ENCODE measurements at places on chromosomes 7 and 10. TPM values are rescaled to one million over a fixed set of nuclear protein-coding genes. Genes with fewer than 3 reads are reported as not detected.
A peak's percentile ranks its signal among the peaks of the same experiment; 100 is the strongest.

DNA sequence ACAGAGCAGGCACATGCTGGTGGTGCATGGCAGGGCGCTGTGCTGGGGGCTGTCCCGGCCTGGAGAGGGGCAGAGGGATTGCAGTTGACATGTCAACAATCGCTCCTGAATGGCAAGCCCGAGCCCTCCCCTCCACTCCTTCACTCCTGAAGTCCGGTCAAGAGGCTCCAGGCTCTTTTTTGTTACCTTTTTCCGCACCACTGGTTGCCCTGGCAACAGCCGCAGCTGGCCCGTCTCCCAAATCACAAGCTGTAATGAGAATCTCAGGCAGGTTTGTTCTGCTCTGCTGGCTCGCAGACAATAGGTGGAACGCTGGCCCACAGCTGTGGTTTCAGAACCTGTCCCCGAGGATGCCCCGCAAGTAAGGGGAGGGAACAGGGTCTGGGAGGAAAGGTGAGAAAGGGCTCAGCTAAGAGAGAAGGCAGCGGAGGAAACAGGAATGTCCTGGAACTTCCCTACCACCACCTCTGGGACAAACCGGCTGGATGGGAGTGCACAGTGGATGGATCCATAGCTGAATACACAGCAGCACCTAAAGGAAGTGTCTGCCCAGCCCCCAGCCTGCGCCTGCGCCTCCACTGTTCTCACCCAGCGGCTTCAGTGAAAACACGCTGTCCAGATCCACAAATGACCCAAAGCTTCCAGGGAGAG lies 58.9 kb downstream of the CALML3 start:
- peak; percentile 73 for DNase-seq
- no peak overlapping the region for H3K27ac ChIP-seq
- H3K4me3 ChIP-seq, result no peak overlapping the region

- no peaks in the 10 kb centered on the region for H3K4me1 ChIP-seq
- no peaks in the 10 kb centered on the region for H3K36me3 ChIP-seq
- H3K4me3 ChIP-seq, result no peak overlapping the region
- H3K27ac ChIP-seq, result no peak overlapping the region
- no peak for DNase-seq
Observed at GRCh38 chr7:156487811-156488533, 152.6 kb upstream of the RNF32 start.

DNA sequence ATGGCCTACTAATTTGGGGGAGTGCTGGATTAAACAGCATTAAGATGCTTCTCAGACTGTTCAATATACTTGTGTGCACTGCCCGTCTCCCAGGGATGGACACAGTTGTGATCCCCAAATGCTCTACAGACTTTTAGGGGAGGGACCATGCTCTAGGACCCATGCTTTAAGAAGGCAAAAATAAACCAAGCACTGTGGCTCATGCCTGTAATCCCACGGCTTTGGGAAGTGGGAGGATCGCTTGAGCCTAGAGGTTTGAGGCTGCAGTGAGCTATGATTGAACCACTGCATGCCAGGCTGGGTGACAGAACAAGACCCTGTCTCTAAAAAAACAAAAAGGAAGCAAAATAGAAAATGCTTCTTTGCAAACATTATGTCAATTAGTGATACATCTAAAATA lies 102.6 kb downstream of the VOPP1 start:
- peaks cover 21% of the 10 kb centered on the region for H3K36me3 ChIP-seq
- no peak overlapping the region for H3K4me3 ChIP-seq
- DNase-seq, result no peak
- H3K27me3 ChIP-seq, result no peaks in the 10 kb centered on the region
- no peak overlapping the region for H3K27ac ChIP-seq

- H3K4me3 ChIP-seq, result no peak overlapping the region
- no peaks in the 10 kb centered on the region for H3K36me3 ChIP-seq
- DNase-seq, result no peak
- no peak overlapping the region for H3K27ac ChIP-seq
Observed at GRCh38 chr10:64011912-64012714, 490.9 kb downstream of the REEP3 start.

GRCh38 chr7:901388-902154 lies 25.2 kb downstream of the GET4 start:
- peaks cover 2% of the 10 kb centered on the region for H3K36me3 ChIP-seq
- peaks cover 4% of the 10 kb centered on the region for H3K4me1 ChIP-seq
- no peak for DNase-seq
- peaks cover 4% of the 10 kb centered on the region for H3K27me3 ChIP-seq
- no peak overlapping the region for H3K4me3 ChIP-seq

- DNase-seq, result no peak
Observed at GRCh38 chr7:51274955-51275354, 41.7 kb downstream of the COBL start.

- H3K36me3 ChIP-seq, result no peaks in the 10 kb centered on the region
- peaks cover 4% of the 10 kb centered on the region for H3K4me1 ChIP-seq
- H3K27ac ChIP-seq, result no peak overlapping the region
- DNase-seq, result no peak
- no peak overlapping the region for H3K4me3 ChIP-seq
Observed at GRCh38 chr7:11623093-11623678, 208.8 kb downstream of the THSD7A start.

GRCh38 chr10:91006001-91006751 lies 85.3 kb upstream of the ANKRD1 start:
- H3K36me3 ChIP-seq, result no peaks in the 10 kb centered on the region
- DNase-seq, result no peak
- no peaks in the 10 kb centered on the region for H3K27me3 ChIP-seq

GRCh38 chr10:87860156-87860795 lies 3.1 kb downstream of the KLLN start:
- peaks cover 1% of the 10 kb centered on the region for H3K36me3 ChIP-seq
- H3K27me3 ChIP-seq, result no peaks in the 10 kb centered on the region
- H3K4me3 ChIP-seq, result no peak overlapping the region
- DNase-seq, result no peak

DNA sequence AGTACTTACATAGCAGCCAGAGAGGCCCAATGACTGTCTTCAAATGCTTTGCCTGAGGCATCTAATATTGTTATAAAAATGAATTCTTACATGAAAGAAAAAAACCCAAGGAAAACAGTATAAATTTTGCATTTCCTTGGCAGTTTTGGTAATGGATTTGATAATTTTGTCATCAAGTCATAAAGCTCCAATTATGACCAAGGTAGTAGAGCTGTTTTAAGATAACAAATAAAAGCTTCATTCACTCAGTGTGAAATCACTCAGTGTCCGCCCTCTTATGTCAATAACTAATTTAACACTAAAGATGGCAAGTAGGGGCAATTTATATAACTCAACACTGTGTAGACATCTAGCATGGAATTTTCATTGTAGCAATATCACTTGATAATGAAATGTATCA lies 193.9 kb downstream of the ANKRD7 start:
- no peaks in the 10 kb centered on the region for H3K4me1 ChIP-seq
- H3K27ac ChIP-seq, result no peak overlapping the region
- H3K4me3 ChIP-seq, result no peak overlapping the region

DNA sequence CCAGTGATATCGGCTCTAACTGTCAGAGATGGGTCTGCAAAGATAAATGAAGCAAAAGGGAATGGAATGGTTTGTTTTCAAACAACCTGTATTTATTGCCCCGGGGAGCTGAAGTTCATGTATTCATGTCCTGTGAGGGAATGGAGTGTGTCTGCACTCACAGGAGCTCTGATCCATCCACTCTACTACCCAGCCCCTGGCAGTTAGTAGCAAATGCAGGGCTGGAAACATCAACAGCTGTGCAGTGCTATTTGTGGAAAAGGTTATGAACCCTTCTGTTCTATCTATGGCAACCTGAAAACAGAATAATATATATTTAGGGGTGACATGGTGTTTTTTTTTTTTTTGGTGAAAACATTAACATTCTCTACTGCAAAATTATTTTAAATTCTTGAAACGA lies 9.8 kb downstream of the AGR2 start:
- no peaks in the 10 kb centered on the region for H3K36me3 ChIP-seq
- DNase-seq, result no peak
- H3K4me3 ChIP-seq, result no peak overlapping the region
- H3K4me1 ChIP-seq, result peaks cover 7% of the 10 kb centered on the region
- no peak overlapping the region for H3K27ac ChIP-seq
- H3K27me3 ChIP-seq, result no peaks in the 10 kb centered on the region

GRCh38 chr7:3243680-3244079 lies 57.4 kb upstream of the SDK1 start:
- no peak overlapping the region for H3K4me3 ChIP-seq
- peaks cover 3% of the 10 kb centered on the region for H3K36me3 ChIP-seq
- H3K27me3 ChIP-seq, result no peaks in the 10 kb centered on the region

- peaks cover 26% of the 10 kb centered on the region for H3K27me3 ChIP-seq
- H3K4me1 ChIP-seq, result no peaks in the 10 kb centered on the region
- H3K4me3 ChIP-seq, result no peak overlapping the region
Observed at GRCh38 chr10:127468632-127469031, 80.5 kb upstream of the NPS start.

DNA sequence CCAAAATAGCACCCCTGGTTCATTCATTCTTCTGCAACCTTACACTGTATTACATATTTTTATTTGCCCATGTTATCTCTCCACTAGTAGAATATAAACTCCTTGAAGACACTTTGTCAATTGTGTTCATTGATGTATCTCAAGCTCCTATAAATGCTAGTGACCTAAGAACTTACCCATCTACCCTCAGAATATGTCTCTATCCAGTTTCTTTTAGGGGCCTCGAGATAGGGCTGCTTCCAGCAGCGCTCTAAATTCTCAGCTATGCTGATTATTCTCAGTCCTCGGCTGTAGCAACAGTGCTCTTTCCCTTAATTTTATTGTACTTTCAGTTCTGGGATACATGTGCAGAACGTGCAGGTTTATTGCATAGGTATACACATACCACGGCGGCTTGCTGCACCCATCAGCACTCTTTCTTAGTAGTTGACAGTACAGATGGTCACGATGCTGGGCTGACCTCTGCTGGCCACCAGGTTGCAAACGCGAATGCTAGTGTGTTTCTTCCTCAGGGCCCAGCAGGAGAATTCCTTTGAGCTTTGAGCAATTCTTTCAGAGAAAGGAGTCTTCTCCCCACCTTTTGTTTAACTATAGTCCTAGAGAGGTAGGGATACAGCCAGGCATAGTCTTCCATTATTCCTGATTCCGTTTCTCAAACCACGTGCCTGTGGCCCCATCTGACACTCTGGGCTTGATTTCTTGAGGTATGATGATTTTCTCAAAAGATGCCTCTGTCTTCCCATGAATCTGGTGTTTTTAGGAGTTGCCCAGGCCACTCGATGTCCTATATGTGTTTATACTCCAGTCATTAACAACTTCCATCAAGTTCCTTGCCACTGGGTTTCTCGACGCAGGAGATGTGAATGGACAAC lies 49.1 kb upstream of the CDC14C start:
- peaks cover 10% of the 10 kb centered on the region for H3K27me3 ChIP-seq
- H3K27ac ChIP-seq, result no peak overlapping the region
- no peaks in the 10 kb centered on the region for H3K36me3 ChIP-seq
- H3K4me1 ChIP-seq, result no peaks in the 10 kb centered on the region
- no peak for DNase-seq

GRCh38 chr7:100967292-100967863 lies 2.0 kb upstream of the MUC12 start:
- peaks cover 75% of the 10 kb centered on the region for H3K27me3 ChIP-seq
- no peak for DNase-seq
- H3K4me1 ChIP-seq, result peaks cover 6% of the 10 kb centered on the region
- no peaks in the 10 kb centered on the region for H3K36me3 ChIP-seq
- H3K27ac ChIP-seq, result no peak overlapping the region

DNA sequence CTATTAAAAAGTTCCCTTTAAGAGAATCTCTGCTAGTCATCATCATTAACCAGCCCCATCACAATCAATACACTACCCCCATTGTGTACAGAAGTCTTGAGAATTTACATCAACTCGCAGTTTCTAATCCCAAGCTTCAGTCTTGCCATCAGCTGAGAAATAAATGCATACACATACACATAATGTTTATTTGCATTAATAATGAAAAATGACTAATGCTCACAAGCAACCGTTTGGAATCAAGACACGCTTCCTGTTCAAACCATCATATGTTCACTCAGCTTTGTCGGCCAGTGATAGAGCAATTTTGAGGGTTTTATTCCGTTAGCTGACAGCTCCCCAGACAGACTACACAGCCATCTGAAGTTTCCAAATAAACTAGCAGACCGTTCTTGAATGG lies 287.1 kb downstream of the SFMBT2 start:
- H3K36me3 ChIP-seq, result peaks cover 2% of the 10 kb centered on the region
- DNase-seq, result no peak
- no peak overlapping the region for H3K4me3 ChIP-seq
- H3K4me1 ChIP-seq, result no peaks in the 10 kb centered on the region
- no peak overlapping the region for H3K27ac ChIP-seq

DNA sequence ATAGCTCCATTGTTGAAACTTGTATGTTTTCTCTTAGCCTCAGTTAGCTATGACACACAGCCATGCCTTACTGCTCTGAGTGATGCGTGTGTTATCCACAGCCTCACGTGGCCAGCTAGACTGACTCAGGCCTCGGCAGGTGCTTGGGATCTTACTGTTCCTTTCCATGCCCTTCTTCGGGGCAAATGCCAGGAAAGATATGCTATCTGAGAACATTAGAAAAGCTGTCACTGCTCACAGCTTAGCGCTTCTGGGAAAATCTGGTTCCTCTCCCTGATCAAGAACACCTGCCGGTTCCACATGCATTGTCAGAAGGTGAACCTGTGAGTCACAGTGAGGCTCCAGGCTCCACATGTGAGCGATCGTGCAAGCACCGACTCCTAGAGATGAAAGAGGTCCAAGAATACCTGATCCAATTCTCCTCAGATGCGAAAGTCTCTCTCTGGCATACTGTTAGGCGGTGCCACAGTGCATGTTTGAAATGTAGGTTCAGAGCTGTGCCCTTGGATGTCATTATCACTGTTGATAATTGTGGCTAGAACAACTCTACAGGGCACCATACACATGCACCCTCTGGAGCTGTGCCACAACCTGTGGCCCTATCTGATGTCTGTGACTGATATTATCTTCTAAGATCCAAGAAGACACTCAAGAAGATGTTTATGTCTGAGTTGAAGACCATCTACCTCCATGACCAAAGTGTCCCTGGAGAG lies 247.8 kb upstream of the IGFBP3 start:
- no peaks in the 10 kb centered on the region for H3K27me3 ChIP-seq
- H3K36me3 ChIP-seq, result no peaks in the 10 kb centered on the region
- no peak overlapping the region for H3K4me3 ChIP-seq
- H3K27ac ChIP-seq, result peak overlapping the region; percentile 30
- no peak for DNase-seq

GRCh38 chr10:62239994-62240393 lies 28.6 kb downstream of the RTKN2 start:
- H3K27me3 ChIP-seq, result no peaks in the 10 kb centered on the region
- peaks cover 52% of the 10 kb centered on the region for H3K4me1 ChIP-seq
- no peak overlapping the region for H3K27ac ChIP-seq
- no peaks in the 10 kb centered on the region for H3K36me3 ChIP-seq

- peaks cover 66% of the 10 kb centered on the region for H3K27me3 ChIP-seq
- H3K27ac ChIP-seq, result no peak overlapping the region
- H3K4me3 ChIP-seq, result no peak overlapping the region
- H3K4me1 ChIP-seq, result peaks cover 7% of the 10 kb centered on the region
- no peaks in the 10 kb centered on the region for H3K36me3 ChIP-seq
- no peak for DNase-seq
Observed at GRCh38 chr10:117532451-117533107, 10.0 kb upstream of the EMX2 start.

- H3K4me3 ChIP-seq, result peak overlapping the region; percentile 94
- H3K36me3 ChIP-seq, result no peaks in the 10 kb centered on the region
- peaks cover 49% of the 10 kb centered on the region for H3K4me1 ChIP-seq
- H3K27me3 ChIP-seq, result no peaks in the 10 kb centered on the region
- no peak for DNase-seq
Observed at GRCh38 chr7:75737856-75738603, 711 bp downstream of the HIP1 start.

Gene STEAP1B
- total RNA-seq, result 4.2 TPM

Gene CPA5
- total RNA-seq, result not detected

Gene CARD11
- 1.7 TPM for total RNA-seq

Gene DKK1
- total RNA-seq, result 170 TPM

Gene SEMA3C
- 77.4 TPM for total RNA-seq

Gene ADRB1
- total RNA-seq, result 0.07 TPM

Gene HSPA14
- 7.0 TPM for total RNA-seq

Gene ATOH7
- not detected for total RNA-seq

Gene POP7
- 31.8 TPM for total RNA-seq

Data from chondrocyte (in vitro differentiated cells).